ENCODE measurements at places on chromosomes 4 and X. TPM values are rescaled to one million over a fixed set of nuclear protein-coding genes. Genes with fewer than 3 reads are reported as not detected.

PGAM4 gene
- not detected for total RNA-seq

DNA sequence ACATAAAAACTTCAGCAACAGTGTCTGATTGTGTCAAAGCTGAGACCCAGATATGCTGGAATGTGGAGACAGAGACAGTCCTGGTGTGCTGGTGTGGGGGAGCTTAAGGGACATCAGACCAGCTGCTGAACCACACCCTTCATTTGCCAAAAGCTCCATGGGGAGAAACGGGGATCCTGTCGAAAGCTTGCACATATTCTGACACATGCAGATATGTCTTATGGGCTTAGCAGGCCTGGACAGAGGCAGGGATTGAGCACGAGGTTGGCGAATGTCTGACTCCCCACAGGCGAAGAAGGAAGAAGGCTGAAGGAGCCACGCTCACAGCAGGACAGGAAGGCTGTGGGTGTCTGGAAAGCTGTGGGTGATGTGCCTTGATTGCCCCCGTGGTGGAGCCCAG is 72.1 kb upstream of the ACSL1 start:
- no peak overlapping the region for H3K27ac ChIP-seq
- no peak overlapping the region for H3K4me3 ChIP-seq
- peak; percentile 38 for DNase-seq
- no peaks in the 10 kb centered on the region for H3K36me3 ChIP-seq
- no peaks in the 10 kb centered on the region for H3K27me3 ChIP-seq
- peaks cover 2% of the 10 kb centered on the region for H3K4me1 ChIP-seq

DNA sequence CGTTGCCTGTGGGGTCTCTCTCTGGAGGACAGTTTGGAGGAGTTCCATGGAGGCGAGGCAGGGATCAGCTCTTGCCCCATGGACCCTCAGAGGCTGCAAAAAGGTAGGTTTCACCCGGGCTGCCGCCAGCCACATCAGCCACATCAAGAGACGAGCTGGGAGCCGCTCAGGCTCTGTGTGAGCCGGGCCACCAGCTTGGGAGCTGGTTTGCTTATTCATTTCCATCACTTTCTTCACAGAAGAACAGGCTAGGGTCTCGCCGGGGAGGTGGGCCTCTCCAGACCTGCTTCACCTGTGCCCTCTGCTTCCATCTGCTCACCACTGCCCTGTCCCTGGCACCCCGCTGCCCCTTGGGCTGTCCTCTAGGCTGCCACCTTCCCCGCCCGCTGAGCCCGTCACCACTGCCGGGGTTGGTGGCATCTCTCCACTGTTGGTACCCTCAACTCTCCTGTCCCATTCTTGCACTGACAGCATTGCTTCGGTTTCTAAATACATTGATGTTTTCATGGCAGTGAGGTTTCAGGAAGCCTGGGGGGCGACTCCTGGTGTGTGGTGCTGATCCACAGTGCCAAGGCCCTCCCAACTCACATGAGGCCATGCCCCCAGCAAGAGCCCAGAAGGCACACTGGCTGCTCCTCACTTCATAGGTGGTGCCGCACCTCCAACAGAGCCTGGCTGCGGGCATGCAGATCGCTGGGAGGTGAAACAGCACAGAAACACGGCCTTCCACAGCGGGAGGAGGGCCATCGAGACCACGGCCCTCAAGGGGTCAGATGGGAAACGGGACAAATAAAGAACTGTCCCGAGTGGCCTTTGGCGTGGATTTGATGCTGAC is 4.5 kb upstream of the TREX2 start:
- no peak for DNase-seq
- no peak overlapping the region for H3K27ac ChIP-seq
- no peaks in the 10 kb centered on the region for H3K27me3 ChIP-seq
- H3K36me3 ChIP-seq = no peaks in the 10 kb centered on the region
- H3K4me1 ChIP-seq = no peaks in the 10 kb centered on the region

DNA sequence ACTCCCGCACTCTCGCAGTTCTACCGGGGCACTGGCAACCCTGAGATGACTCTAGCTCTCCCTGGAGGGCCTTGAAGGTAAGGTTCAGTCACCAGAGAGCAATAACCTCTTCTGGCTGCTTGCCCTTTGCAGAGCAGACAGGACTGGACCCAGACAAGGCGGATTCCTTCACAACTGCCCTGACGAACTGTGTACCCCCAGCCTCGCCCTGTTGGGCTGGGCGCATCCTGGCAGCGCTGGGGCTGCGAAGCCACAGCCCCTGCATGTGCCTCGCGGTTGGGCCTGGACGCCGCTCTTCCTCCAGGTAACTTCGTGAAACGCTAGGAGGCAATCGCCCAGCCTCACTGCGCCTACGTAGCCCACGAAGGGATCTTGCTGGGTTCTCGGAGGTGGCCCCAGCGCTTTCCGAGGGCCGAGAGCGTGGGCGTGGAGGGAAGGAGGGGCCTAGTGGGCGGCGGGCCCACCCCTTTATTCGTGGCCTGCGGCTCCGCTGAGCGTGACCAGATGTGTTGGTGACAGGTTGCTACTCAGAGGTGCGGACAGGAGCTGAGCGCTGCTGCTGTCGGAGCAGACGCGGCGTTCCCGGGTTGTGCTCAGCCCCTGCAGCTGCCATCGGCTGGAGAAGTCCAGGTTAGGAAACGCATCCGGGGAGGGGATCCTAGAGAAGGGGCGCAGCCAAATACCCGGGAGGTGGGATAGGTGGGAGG is 1.9 kb upstream of the MAMLD1 start:
- H3K27me3 ChIP-seq = no peaks in the 10 kb centered on the region
- peaks cover 30% of the 10 kb centered on the region for H3K4me1 ChIP-seq
- no peak overlapping the region for H3K27ac ChIP-seq
- peak; percentile 75 for DNase-seq
- no peaks in the 10 kb centered on the region for H3K36me3 ChIP-seq

DNA sequence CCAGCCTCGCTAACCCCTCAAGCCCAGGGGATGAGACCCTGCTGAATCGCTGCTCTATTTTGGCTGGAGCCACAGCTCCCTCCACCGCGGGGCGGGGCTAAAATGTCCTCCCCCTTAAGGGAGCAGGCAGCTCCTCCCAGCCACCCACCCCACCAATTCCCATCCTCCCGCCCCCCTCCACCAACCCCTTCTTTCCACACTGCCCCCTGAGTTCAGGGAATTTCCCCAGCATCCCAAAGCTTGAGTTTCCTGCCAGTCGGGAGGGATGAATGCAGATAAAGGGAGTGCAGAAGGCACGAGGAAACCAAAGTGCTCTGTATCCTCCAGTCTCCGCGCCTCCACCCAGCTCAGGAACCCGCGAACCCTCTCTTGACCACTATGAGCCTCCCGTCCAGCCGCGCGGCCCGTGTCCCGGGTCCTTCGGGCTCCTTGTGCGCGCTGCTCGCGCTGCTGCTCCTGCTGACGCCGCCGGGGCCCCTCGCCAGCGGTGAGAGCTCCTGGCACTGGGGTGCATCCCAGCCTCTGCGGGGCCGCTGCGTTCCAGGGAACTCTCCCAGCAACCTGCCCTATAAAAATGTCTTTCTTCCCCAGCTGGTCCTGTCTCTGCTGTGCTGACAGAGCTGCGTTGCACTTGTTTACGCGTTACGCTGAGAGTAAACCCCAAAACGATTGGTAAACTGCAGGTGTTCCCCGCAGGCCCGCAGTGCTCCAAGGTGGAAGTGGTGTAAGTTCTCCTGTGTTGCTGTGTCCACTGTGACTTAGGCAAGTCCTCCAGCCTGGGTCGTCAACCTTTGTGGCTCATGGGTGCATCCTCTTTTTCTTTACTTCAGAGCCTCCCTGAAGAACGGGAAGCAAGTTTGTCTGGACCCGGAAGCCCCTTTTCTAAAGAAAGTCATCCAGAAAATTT is at the start of gene CXCL6:
TSS of gene CXCL6 (plus strand) at position 306 of the 907 bp plus-strand sequence. CDS start at position 379, 73 bp downstream.
- peak; percentile 75 for DNase-seq
- peak within 1 kb of the TSS; percentile 23 for H3K4me3 ChIP-seq
- H3K36me3 ChIP-seq = no peaks in the 10 kb centered on the region
- peak within 1 kb of the TSS; percentile 58 for H3K27ac ChIP-seq
- no peaks in the 10 kb centered on the region for H3K27me3 ChIP-seq
- H3K4me1 ChIP-seq = peaks cover 10% of the 10 kb centered on the region

DNA sequence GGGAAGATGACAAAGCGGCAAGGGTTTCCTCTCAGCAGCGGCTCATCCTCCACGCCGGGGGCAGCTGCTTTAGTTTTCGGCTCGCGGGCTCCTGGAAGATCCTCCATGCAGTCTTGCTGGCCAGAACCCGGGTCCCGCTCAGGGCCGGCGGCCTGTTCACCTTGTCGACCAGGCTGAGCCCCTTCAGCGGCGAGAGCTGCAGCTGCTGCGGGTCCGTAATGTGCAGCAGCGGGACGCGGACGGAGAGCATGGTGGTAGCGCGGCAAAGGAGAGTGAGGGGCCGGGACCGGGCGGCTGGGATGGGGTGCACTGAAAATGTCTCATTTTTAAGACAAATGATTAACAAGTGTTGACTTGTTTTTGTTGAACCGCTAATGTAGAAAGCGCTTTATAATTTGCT is 33.2 kb downstream of the EFHC2 start:
- H3K36me3 ChIP-seq = no peaks in the 10 kb centered on the region
- DNase-seq = peak; percentile 40
- no peaks in the 10 kb centered on the region for H3K4me1 ChIP-seq
- H3K27ac ChIP-seq = no peak overlapping the region
- no peaks in the 10 kb centered on the region for H3K27me3 ChIP-seq

DNA sequence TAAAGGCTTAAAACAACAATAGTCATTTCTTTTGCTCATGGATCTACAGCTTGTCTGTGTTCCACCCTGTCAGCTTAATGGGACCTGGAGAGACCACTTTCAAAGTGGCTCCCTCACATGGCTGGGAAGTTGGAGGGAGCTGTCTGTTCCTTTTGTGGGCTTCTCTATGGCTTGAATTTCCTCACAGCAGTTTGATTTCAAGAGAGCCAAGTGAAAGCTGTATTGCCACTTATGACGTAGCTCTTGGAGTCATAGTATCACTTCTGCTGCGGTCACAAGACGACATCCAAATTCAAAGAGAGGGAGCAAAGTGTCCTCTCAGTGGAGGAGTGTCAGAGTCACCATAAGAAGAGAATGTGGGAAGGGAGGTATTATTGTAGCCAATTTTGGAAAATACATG is 22.7 kb upstream of the ACSL1 start:
- no peaks in the 10 kb centered on the region for H3K27me3 ChIP-seq
- no peak overlapping the region for H3K27ac ChIP-seq
- DNase-seq = no peak
- H3K4me3 ChIP-seq = no peak overlapping the region

DNA sequence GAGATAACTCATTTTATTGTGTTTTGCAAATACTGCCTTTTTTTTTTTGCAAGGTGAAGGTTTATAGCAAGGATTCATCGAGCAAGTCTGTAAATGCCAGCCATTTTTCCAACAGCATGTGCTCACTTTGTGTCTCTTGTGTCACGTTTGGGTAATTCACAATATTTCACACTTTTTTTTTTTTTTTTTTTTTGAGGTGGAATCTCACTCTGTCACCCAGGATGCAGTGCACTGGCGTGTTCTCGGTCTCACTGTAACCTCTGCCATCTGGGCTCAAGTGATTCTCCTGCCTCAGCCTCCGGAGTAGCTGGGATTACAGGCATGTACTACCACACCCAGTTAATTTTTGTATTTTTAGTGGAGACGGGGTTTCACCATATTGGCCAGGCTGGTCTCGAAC is 1.9 kb downstream of the RNF4 start:
- H3K4me3 ChIP-seq = no peak overlapping the region
- no peaks in the 10 kb centered on the region for H3K27me3 ChIP-seq
- no peaks in the 10 kb centered on the region for H3K36me3 ChIP-seq
- DNase-seq = no peak
- peaks cover 23% of the 10 kb centered on the region for H3K4me1 ChIP-seq

DNA sequence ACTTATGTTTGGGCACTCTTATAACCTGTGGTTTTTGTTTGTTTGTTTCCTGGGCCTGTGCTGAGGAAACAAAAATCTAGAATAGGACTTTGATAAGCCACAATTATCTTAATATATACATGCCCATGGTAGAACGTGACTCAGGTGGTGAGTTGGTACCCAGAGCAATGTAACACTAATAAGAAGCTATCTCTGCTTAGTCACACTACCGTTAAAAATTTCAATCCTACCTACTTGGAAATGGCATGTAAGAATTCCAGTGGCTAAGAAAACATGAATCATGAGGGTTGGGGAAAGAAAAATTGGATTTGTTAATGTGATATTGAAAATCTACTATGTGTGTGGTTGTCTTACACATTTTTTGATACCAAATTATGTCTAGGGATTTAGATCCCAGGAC is 30.5 kb upstream of the ADGRG2 start:
- DNase-seq = no peak
- H3K36me3 ChIP-seq = no peaks in the 10 kb centered on the region
- H3K4me3 ChIP-seq = no peak overlapping the region
- no peaks in the 10 kb centered on the region for H3K4me1 ChIP-seq
- no peaks in the 10 kb centered on the region for H3K27me3 ChIP-seq

GRCh38 chr4:19776929-19777328 is 474.8 kb upstream of the SLIT2 start:
- H3K27me3 ChIP-seq = no peaks in the 10 kb centered on the region
- no peaks in the 10 kb centered on the region for H3K4me1 ChIP-seq
- H3K4me3 ChIP-seq = no peak overlapping the region
- DNase-seq = no peak
- no peaks in the 10 kb centered on the region for H3K36me3 ChIP-seq

DNA sequence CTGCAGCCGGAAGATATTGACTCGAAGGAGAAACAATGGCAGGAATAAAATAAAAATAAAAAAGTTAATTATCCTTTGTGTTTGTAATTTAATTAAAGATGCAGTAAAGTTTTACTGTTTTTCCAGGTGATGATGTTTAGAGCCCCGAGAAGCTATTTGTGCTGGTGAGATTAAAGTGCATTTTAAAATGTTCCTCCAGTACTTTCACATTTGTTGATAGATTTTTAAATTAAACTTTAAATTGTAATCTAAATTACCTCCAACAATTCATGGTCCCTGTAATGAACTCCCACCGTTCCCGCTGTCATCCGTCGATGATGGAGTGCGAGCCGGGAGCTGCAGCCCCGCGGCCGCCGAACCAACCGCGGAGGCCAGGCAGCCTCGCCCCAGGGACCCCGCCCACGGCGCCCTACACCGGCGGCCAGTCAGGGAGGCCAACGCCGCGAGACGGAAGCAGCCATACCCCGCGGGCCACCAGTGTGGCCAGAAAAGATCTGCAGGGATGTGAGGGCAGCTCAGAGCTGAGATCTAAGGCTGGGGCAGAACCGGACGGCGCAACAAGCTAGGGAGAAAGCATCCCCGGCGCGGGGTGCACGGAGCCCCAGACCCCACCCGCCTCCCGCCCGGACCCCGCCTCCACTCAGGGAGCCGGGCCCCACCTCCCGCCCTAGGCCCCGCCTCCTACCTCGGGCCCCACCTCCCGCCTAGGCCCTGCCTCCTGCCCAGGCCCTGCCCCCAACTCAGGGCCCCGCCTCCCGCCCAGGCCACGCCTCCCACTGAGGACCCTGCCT is 104.0 kb downstream of the FAM53A start:
- H3K36me3 ChIP-seq = no peaks in the 10 kb centered on the region
- H3K4me1 ChIP-seq = peaks cover 15% of the 10 kb centered on the region

Data from upper lobe of left lung (tissue), 6 donors.